Epithelial cell of alveolus of lung (primary cell): ENCODE measurements at places on chromosomes 2 and 18. TPM values are rescaled to one million over a fixed set of nuclear protein-coding genes. Genes with fewer than 3 reads are reported as not detected.

The RIT2 gene
- not detected in 2 replicates for total RNA-seq

The SPATA3 gene
- not detected in 2 replicates for total RNA-seq

The MRO gene
- total RNA-seq, result not detected in 2 replicates

The HAT1 gene
- 26.7 and 37.4 TPM in 2 replicates for total RNA-seq

The CRYGD gene
- total RNA-seq, result not detected in 2 replicates

The FARP2 gene
- 16.8 and 27.8 TPM in 2 replicates for total RNA-seq

The ITGA6 gene
- 11.8 and 19.0 TPM in 2 replicates for total RNA-seq

The CERS6 gene
- 14.5 and 18.6 TPM in 2 replicates for total RNA-seq

The NYAP2 gene
- total RNA-seq, result under 0.01 TPM in 1 of 2 replicates, not detected in the other
